ENCODE measurements at places on chromosomes 3 and 15. TPM values are rescaled to one million over a fixed set of nuclear protein-coding genes. Genes with fewer than 3 reads are reported as not detected.

DNA sequence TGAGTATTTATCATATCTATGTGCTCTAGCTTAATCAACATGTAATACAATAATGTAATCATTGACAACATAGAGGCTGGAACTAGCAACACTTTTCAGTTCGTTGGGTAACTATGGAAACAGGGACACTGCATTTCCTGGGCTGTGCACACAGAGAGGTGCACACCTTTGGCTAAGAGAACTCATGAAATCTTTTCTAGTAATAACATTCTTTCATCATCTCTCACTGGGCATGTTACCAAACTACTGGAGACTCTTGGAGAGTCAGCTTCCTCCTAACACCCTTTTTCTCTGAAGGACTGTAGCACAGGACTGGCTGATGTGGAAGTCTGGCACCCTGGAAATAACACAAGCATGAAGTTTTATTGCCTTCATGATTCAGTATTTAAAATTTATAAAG lies 135.6 kb downstream of the KCNMB2 start:
- no peak for DNase-seq

GRCh38 chr3:17494117-17494809 lies 248.2 kb downstream of the TBC1D5 start:
- DNase-seq, result no peak

Gene EFHB
- 0.33 TPM for total RNA-seq

Gene SPINK8
- total RNA-seq, result not detected

Gene RBPMS2
- not detected for total RNA-seq

DNA sequence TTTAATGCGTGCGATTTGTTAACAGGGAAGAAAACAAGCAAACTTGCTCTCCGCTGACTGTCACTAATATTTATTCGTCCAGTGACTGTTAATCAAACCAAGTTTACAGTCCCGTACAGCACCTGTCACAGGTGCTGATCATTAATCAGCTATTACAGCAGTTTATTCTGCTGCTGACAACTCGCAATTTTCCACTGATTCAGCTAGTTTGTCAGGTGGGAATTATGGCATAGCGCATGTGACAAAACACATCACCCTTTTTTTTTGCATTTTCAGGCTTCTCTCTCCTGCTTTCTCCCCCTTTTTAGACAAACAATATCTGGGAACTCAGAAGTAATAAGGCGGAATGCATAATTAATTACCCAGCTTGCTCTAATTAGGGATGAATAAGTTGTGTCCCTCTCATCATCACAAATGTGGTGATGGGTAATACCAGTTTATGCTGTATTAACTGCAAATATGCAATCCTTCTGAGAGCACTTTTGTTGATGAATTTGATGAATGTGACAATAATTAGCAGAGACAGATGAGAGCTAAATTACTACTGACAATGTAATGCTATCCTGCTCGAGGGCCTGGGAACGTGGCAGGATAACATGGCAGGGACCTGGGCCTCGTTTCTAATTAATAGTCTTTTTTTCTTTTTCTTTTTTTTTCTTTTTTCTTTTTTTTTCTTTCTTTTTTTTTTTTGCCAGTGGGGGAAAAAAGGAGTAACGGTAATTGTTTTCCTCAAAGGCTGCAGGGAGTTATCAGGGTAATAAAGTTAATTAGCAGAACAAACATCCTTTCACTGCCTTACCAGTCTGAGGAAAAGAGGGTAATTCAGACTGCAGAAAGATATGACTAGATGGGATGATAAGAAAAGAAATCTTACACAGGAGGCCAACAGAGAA lies 150.3 kb upstream of the SOX2 start:
- DNase-seq, result no peak

Measured in activated CD4-positive, alpha-beta T cell treated with anti-CD3 and anti-CD28 coated beads, Interleukin-2, amount 10 ng/mL, durations not matched to agents 7 days and 5 days (primary cell).